ENCODE measurements at places on chromosomes 11 and 22.
A peak's percentile ranks its signal among the peaks of the same experiment; 100 is the strongest.

GRCh38 chr11:32792948-32793475 is 1.4 kb downstream of the CCDC73 start:
- no peak overlapping the region for H3K4me3 ChIP-seq
- peak; percentile 69 for DNase-seq
- peaks cover 16% of the 10 kb centered on the region for H3K27me3 ChIP-seq

GRCh38 chr22:23781065-23781464 is 5.7 kb upstream of the SMARCB1 start:
- H3K36me3 ChIP-seq: no peaks in the 10 kb centered on the region
- H3K27ac ChIP-seq: no peak overlapping the region
- peaks cover 20% of the 10 kb centered on the region for H3K4me1 ChIP-seq
- H3K4me3 ChIP-seq: no peak overlapping the region

GRCh38 chr11:9738116-9738515 is 74.2 kb downstream of the SWAP70 start:
- H3K27ac ChIP-seq: no peak overlapping the region
- DNase-seq: peak; percentile 30
- no peaks in the 10 kb centered on the region for H3K27me3 ChIP-seq
- no peaks in the 10 kb centered on the region for H3K4me1 ChIP-seq
- no peak overlapping the region for H3K4me3 ChIP-seq
- no peaks in the 10 kb centered on the region for H3K36me3 ChIP-seq

DNA sequence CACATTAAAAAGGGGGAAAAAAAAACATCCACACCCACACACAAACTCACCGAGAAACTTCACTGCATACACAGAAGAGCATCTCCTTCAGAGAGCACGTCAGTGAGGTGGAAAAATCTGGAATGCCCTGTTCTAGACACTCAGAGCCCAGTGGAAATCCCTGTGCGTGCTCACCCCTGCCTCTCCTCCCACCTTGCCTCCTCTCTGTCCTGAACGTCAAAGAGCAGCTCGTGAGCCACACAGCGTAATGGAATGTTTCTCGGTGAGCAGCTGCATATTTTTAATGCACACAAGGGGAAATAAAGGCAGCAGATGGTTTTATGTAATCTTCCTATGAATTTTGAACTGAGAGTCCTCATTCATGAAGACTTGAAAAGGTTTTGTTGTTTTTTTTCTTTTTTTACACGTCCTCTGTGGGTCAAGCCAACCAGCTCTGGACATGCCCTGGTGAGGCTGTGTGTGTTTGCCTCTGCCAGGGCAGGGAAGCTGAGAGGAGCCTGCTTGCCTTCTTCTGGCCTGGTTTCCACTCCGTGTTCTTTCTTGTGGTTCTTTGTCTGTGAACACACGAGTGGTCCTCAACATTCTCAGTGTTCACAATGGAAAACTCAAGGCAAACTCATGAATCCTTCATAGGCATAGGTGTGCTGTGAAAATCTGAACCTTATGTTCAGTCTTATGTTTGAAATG is 219.2 kb downstream of the TENM4 start:
- no peak for DNase-seq
- no peak overlapping the region for H3K27ac ChIP-seq
- H3K4me3 ChIP-seq: no peak overlapping the region
- no peaks in the 10 kb centered on the region for H3K27me3 ChIP-seq
- no peaks in the 10 kb centered on the region for H3K4me1 ChIP-seq

GRCh38 chr11:14578541-14578956 is 58.4 kb upstream of the PSMA1 start:
- no peak overlapping the region for H3K4me3 ChIP-seq
- H3K4me1 ChIP-seq: peaks cover 16% of the 10 kb centered on the region
- no peaks in the 10 kb centered on the region for H3K27me3 ChIP-seq
- peak overlapping the region; percentile 64 for H3K27ac ChIP-seq
- H3K36me3 ChIP-seq: no peaks in the 10 kb centered on the region

- no peaks in the 10 kb centered on the region for H3K36me3 ChIP-seq
- DNase-seq: no peak
- no peak overlapping the region for H3K4me3 ChIP-seq
- no peaks in the 10 kb centered on the region for H3K4me1 ChIP-seq
- no peak overlapping the region for H3K27ac ChIP-seq
- no peaks in the 10 kb centered on the region for H3K27me3 ChIP-seq
Measured at GRCh38 chr11:131823772-131824171, 453.4 kb downstream of the NTM start.

GRCh38 chr11:129289350-129290040 is 86.2 kb upstream of the BARX2 start:
- no peak for DNase-seq
- H3K36me3 ChIP-seq: no peaks in the 10 kb centered on the region
- H3K27ac ChIP-seq: no peak overlapping the region
- H3K27me3 ChIP-seq: no peaks in the 10 kb centered on the region

DNA sequence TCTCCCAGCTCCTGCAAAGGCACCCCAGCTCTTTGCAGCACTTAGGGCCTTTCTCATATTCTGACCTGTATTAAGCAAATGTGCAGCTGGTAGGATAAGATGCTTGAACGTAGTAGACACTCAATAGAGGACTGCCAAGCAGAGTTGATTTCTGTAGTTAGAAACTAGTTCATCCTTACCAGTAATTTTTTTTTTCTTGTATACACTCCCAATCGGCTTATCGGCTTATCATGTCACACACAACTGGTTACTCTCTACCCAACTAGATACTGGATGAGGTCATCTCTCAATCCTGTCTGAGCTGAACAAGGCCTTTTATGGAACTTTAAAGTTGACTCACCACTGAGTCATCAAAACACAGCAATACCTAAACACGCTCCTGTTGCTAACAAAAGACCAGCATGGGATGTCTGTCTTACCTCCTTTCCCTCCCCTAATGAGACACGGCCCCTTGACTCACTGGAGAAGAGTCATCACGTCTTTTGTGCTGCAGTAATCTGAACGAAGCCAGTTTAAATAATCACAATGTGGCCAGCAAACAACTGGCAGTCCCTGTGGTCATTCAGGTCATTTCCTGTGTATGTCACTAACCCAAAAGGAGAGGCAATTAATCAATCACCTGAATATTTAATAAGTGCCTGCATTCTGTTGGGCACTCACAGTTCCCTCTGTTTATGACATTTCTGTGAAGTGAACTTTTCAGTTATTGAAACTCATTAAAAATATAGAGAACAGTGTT is 7.5 kb upstream of the WEE1 start:
- H3K4me3 ChIP-seq: no peak overlapping the region
- peaks cover 37% of the 10 kb centered on the region for H3K4me1 ChIP-seq
- H3K27me3 ChIP-seq: no peaks in the 10 kb centered on the region
- H3K27ac ChIP-seq: peak overlapping the region; percentile 98
- no peaks in the 10 kb centered on the region for H3K36me3 ChIP-seq

GRCh38 chr11:82546661-82547557 is 186.8 kb downstream of the FAM181B start:
- H3K4me3 ChIP-seq: no peak overlapping the region
- H3K4me1 ChIP-seq: no peaks in the 10 kb centered on the region
- no peaks in the 10 kb centered on the region for H3K36me3 ChIP-seq
- DNase-seq: no peak

GRCh38 chr11:9905501-9905951 is 241.6 kb downstream of the SWAP70 start:
- DNase-seq: no peak
- H3K4me1 ChIP-seq: no peaks in the 10 kb centered on the region
- H3K27me3 ChIP-seq: no peaks in the 10 kb centered on the region
- no peak overlapping the region for H3K27ac ChIP-seq

GRCh38 chr11:106309070-106309684 is 231.7 kb downstream of the AASDHPPT start:
- H3K36me3 ChIP-seq: no peaks in the 10 kb centered on the region
- no peaks in the 10 kb centered on the region for H3K27me3 ChIP-seq
- DNase-seq: no peak
- no peaks in the 10 kb centered on the region for H3K4me1 ChIP-seq
- H3K4me3 ChIP-seq: no peak overlapping the region
- H3K27ac ChIP-seq: no peak overlapping the region

- no peaks in the 10 kb centered on the region for H3K36me3 ChIP-seq
- no peaks in the 10 kb centered on the region for H3K27me3 ChIP-seq
- no peak overlapping the region for H3K4me3 ChIP-seq
- H3K4me1 ChIP-seq: no peaks in the 10 kb centered on the region
- H3K27ac ChIP-seq: no peak overlapping the region
Measured at GRCh38 chr11:7488681-7489080, 3.4 kb downstream of the OLFML1 start.

DNA sequence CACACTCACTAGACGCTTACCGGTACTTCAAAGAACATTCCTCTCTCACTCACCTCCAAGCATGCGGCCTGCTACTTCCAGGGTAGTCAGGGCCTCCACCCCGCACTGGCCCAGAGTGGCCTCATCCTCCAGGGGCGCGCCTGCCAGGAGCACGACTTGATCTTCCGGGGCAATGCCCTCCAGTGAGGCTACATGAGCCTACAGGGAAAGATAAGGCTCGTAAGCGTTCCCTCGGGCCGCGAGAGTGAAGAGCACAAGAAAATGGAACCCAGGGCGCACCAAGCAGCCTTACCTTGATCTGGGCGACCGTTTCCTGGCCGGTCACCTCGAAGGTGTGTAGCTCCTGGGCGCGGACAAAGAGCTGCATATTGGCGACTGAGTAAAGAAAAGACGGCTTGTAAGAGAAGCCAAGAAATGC is 478 bp downstream of the FAU start:
- H3K27me3 ChIP-seq: no peaks in the 10 kb centered on the region
- no peaks in the 10 kb centered on the region for H3K36me3 ChIP-seq
- H3K4me1 ChIP-seq: peaks cover 30% of the 10 kb centered on the region
- DNase-seq: peak; percentile 57
- peak overlapping the region; percentile 54 for H3K4me3 ChIP-seq

GRCh38 chr11:82807646-82808045 is 74.0 kb upstream of the FAM181B start:
- DNase-seq: no peak
- H3K36me3 ChIP-seq: no peaks in the 10 kb centered on the region

DNA sequence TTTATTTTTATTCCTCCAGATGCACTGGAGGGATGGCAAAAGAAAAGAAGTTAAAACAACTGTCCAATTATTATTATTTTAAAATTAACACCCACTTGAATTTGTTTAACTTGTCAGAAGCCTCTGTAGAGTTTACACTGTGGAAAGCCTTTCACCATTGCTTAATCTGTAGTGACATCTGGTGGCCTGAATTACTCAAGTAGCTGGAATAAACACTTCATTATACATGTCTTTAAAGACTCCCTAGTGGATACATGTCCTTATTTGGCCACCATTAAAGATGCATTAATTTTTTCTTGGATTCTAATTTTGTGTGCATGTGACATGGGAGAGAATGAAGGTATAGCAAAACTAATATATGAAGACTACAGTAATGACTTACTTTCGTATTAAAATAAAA is 1496.5 kb downstream of the FAM181B start:
- no peaks in the 10 kb centered on the region for H3K27me3 ChIP-seq
- no peaks in the 10 kb centered on the region for H3K4me1 ChIP-seq
- H3K36me3 ChIP-seq: no peaks in the 10 kb centered on the region
- H3K4me3 ChIP-seq: no peak overlapping the region

DNA sequence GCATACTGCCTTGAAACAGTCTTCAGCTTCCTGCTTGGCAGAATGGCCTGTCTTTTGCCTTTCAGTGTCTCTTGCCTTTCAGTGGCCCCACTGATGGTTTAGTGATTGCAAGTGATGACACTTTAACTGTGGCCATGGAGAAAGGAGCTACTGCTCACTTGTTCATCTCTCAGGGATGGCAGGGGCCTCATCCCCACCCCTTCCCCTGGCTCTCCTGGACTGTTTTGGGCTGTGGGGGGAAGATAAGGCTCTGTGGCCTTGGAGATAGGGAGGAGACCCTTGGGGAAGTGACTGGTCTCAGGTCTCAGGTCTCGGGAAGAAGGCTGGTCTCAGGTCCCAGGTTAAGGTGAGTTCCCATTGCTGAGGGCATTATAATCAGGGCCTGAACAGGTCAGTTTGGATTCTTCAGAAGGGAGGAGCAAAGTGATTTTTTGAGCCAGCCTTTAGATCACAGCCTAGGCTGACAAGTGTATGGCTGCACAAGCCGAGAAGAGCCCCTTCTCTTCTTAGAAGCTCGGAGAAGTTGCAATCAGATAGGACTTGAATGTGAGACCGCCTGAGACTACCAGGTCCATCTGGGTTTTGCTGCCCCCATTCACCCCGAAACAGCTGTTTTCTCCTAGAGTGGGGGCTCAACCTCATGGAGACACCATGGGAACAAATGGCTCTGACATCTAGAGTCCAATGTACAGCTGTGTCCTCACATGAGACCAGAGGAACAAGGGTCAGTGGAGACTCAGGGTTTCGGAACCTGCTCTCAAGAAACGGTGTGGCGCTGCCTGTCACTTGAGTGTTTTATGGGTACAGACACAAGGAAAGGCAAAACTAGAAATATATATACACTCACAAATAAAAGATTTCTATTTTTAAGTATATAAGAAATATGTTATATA is 15.9 kb upstream of the P2RY2 start:
- H3K4me3 ChIP-seq: no peak overlapping the region
- no peak overlapping the region for H3K27ac ChIP-seq
- H3K36me3 ChIP-seq: no peaks in the 10 kb centered on the region
- peak; percentile 4 for DNase-seq
- no peaks in the 10 kb centered on the region for H3K27me3 ChIP-seq
